ENCODE measurements at places on chromosomes 4 and X. TPM values are rescaled to one million over a fixed set of nuclear protein-coding genes. Genes with fewer than 3 reads are reported as not detected.

Gene DSPP
- total RNA-seq = under 0.01 TPM

Gene SLC6A8
- total RNA-seq = 13.8 TPM

Gene RAI2
- 3.4 TPM for total RNA-seq

Gene HS3ST1
- 4.4 TPM for total RNA-seq

Gene PROM1
- 107 TPM for total RNA-seq

Gene SMIM43
- 2.5 TPM for total RNA-seq

Gene PFKFB1
- total RNA-seq = 0.25 TPM

Gene SMIM31
- total RNA-seq = not detected

Gene DCLK2
- 94.4 TPM for total RNA-seq

Gene SYTL4
- 2.2 TPM for total RNA-seq

Gene TEX11
- under 0.01 TPM for total RNA-seq

Gene PCDH19
- total RNA-seq = 40.8 TPM

Gene TSPYL2
- total RNA-seq = 8.4 TPM

Gene CTAG2
- total RNA-seq = not detected

Gene BANK1
- under 0.01 TPM for total RNA-seq

Gene BEX5
- total RNA-seq = 36.1 TPM

Gene GLUD2
- 0.49 TPM for total RNA-seq

Gene CXCL3
- total RNA-seq = not detected

Gene GPR143
- total RNA-seq = 0.98 TPM

Gene KLB
- total RNA-seq = 0.25 TPM

Gene SGMS2
- total RNA-seq = 2.5 TPM

Gene DMRTC1B
- 0.49 TPM for total RNA-seq

Gene PDE5A
- 14.8 TPM for total RNA-seq

Gene PYURF
- total RNA-seq = 66.6 TPM

Gene SMARCA1
- 69.1 TPM for total RNA-seq

Gene NEIL3
- 2.2 TPM for total RNA-seq

Gene CITED1
- 3.2 TPM for total RNA-seq

Gene PTTG2
- not detected for total RNA-seq

Gene CXCL1
- 1.5 TPM for total RNA-seq

Gene PAGE1
- total RNA-seq = 0.49 TPM

Gene FRMD7
- 0.49 TPM for total RNA-seq

Gene PARM1
- total RNA-seq = 6.9 TPM

Gene PRDM8
- total RNA-seq = 26.1 TPM

Gene RS1
- total RNA-seq = not detected

Gene DCAF12L2
- 5.2 TPM for total RNA-seq

Gene CSN1S1
- not detected for total RNA-seq

Gene CUL4B
- total RNA-seq = 47.9 TPM

Gene FAM200B
- total RNA-seq = 64.7 TPM

Gene OPN1MW
- not detected for total RNA-seq

Gene SULT1B1
- 0.98 TPM for total RNA-seq

Gene GRIA2
- 264 TPM for total RNA-seq

Gene SSX1
- not detected for total RNA-seq

Gene UCP1
- 0.25 TPM for total RNA-seq

Gene ZFP92
- total RNA-seq = 0.98 TPM

Gene TRIM61
- total RNA-seq = 0.98 TPM

Gene MED14
- total RNA-seq = 25.8 TPM

Gene ADH1B
- total RNA-seq = under 0.01 TPM
